ENCODE measurements at places on chromosomes 2 and 18.

DNA sequence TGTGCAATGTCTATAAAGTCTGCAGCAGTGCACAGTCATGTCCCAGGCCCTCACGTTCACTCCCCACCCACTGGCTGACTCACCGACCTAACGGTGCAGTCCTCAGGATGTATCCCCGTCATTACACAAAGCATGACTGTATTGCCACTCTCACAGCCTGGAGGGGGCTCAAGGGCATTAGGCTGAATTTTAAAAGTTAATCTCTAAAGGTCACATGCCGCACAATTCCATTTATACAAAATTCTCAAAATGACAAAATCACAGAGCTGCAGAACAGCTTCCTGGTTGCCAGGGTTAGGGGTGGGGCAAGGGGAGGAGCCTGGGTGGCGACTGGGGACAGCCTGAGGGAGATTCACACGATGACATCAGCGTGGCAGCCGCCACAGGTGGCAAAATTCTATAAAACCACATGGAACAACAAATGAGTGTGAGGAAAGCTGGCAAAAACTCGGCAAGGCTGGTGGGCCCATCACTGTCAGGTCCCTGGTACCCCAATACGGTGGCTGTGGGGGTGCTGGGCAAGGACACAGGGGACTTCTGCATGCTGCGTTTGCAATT lies 97.6 kb downstream of the NDUFA10 start:
- peak; percentile 76 for DNase-seq

DNA sequence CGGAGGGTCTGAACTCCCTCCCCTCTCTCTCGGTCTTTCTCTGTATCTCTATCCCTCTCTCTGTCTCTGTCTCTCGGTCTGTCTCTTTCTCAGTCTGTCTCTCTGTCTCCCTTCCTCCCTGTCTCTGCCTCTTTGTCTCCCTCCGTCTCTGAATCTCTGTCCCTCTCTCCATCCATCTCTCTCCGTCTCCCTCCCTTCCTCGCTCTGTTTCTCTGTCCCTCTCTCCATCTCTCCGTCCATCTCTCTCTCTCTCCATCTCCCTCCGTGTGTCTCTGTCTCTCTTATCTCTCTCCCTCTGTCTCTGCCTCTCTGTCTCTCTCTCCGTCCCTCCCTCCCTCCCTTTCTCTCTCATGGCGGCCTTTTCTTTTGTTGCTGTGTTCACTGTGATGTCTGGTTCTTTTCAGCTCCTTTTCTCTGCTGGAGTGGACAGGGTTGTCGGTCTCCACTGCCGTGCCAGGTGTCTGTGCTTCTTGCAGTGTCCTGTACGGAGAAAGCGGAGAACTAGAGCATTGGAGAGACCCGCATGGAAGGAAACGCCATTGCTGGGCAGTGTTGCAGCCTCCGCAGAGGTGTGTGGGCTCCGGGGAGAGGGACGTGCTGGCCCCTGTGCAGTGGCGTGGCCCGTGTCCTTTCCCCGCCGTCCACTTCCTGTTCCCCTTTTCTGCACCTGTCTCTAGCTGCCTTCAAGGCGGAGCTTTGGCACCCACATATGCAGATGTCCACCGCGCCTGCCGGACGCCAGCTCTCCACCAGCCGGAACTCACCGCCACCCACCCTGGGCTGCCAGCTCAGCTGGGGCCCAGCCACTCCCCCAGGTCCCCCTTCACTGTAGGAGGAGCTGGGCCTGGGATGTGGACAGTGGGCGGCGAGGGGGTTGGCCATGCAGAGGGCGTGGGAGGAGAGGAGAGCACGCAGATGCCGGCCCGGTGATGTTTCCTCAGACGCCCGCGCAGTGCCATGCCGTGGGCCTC lies 113.1 kb downstream of the NFATC1 start:
- DNase-seq, result no peak

DNA sequence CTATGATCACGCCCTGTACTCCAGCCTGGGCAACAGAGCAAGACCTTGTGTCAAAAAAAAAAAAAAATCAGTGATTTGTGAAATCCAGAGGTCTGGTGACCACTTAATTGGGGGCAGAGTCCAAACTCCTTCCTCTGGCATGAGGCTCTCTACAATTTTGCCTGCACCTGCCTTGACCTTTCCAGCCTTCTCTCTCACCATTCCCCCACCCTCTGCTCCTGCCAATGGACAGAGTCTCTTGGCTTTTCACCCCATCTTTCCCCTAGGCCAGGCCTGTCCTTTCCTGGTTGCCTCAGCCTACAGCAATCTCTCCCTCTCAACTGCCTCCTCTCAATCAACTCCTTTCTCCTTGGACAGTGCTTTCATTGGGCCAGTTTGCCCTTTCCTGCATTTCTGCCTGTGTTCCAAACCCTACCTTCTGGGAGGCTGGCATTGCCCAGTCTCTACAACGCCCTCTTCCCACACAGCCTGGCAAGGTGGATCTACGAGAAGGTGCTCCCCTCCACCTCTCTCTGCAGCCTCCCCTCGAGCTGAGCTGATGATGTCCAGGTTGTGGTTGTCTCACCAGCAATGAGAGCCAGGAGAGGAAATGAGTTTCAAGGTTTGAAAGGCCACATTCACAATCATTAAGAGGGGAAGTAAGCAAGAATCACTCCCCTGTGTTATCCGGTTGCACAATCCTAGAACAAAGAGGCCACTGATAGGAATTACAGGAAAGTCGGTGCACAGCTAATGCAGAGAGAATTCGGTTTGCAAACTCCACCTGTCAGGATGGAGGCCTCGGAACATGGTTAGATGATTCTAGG lies 39.5 kb upstream of the NPAS2 start:
- no peak for DNase-seq

DNA sequence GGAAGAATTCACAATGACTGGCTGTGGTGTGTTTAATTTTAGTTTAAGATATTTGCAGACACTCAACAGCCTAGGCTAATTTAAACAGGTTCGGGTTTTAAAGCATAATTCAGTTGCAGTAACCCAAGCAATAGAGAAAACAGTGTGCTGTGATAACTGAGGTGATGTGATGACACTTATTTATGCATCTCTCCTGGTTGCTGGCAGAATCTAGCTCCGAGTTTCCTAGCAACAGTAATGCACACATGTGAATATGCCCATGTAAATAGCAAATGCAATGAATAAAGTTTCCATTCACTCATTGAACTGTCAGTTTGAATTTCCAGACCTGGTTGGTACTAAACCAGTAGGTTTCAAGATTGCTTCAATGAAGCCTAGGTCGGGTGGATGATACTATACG lies 426.5 kb downstream of the TMX3 start:
- DNase-seq, result no peak

DNA sequence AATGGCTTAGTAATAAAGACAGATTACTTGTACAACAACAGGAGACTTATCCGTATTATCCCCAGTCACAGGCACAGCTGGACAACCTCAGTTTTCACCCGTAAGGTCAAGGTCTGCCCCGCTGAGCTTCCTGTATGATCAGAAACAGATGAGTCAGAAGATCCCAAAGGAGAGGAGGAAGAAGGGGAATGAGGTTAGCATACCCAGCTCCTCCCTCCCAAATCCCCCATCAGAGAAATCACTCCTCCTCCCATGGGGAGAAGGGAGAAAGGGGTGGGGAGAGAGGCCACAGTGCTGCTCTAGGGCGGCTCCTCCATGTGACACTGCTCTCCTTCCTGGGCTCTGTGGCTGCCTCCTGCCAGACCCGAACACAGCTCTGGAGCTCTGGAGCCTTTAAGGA lies 53.8 kb upstream of the SPTBN1 start:
- no peak for DNase-seq

DNA sequence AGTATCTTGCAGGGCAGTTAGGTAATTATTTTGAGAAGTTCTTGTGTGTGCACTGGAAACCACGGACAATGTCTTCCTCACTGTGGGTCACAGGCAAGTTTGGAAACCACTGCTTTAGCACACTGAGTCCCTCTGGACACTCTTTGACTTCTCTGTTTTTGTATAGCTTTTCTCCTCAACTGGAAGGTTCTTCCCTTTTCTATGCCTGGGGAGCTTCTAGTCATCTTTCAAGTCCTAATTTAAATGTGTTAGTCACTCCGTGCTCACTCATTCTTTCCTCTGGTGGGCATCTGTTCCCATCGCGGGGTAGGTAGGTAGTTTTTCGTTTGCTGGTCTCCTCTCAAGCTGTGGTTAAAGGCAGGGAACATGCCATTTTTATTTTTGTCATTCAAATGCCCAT lies 32.1 kb downstream of the E2F6 start:
- no peak for DNase-seq

DNA sequence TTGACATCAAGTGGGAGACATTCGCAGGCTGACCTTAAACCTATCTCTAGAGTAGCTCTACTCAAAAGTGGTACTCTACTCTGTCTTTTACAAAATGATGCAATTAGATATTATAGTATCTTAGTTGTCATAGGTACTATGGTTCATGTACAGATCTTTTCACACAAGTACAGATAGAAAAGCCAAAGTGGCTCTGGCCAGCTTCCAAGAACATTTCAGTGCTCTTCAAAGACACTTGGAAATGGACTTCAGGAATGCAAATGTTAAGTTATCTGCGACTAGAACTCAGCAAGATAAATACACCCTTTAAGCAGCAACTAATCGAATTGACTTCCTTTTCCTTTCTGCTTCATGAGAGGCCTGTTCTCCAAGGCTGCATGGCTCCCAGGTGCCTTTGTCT lies 718.7 kb upstream of the FAM98A start:
- no peak for DNase-seq

DNA sequence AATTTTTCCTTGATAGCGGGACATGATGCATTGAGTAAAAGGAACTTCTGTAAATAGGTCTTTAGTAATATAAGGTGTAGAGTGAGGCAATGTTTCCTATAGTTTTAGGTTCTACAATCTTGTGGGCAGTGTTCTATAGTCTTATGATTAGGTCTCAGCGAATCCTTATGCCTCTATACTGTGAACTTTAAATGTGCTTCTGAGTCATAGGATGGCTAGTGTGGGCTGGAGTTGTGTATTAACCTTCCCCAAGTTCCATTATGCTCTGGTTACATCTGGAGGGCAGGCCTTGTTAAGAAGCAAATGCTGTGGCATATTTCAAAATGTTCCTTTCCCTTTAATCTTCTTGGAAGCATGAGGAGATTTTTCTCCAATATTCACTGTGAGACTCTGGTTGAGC lies 73.5 kb downstream of the ROCK2 start:
- no peak for DNase-seq

DNA sequence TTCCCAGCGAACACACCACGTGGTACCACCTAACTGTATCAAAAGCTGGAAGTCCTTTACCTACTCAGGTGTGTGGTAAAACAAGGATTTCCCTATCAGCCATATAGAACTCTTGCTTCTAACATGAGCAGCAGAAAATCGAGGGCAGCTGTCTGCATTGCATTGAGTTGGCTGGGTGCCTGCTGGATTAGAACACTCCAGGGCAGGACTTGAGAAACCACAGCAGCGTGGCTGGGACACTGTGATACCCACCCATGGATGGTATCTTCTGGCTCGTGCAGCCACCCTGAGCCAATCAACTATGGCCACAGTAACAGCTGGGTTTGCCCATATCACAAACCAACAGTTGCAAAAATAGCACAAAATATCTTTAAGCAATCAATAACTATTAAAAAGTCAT lies 188.3 kb downstream of the FBXO15 start:
- no peak for DNase-seq

- DNase-seq, result no peak
These were observed 886 bp downstream of the PRKCE start for GRCh38 chr2:45652090-45653031.

- no peak for DNase-seq
These were observed 84.9 kb downstream of the ACKR3 start for GRCh38 chr2:236654496-236654895.

- no peak for DNase-seq
These were observed 49.4 kb downstream of the MRPS9 start for GRCh38 chr2:105087273-105087672.

DNA sequence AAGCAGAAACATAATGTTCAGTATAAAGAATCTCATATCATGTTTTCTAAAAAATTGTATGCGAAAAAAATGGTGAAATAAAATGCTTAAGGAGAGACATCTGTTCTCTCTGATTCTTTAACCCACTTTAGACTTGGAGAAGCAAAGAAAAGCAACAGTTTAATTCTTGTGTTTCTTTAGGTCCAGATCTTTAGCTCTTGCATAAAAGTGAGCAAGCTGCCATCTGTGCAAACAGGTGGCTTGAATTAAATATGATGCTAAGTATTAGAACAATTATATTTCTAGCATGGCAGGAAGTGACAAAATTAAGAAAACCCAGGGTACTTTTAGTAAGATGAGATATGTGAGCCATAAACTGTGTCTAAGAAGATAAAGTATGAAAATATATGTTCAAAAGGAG lies 1038.3 kb downstream of the DPP10 start:
- DNase-seq, result no peak

GRCh38 chr2:239805043-239805329 lies 220.2 kb downstream of the NDUFA10 start:
- DNase-seq, result no peak

GRCh38 chr2:135349941-135350340 lies 181.1 kb downstream of the ZRANB3 start:
- DNase-seq, result no peak

DNA sequence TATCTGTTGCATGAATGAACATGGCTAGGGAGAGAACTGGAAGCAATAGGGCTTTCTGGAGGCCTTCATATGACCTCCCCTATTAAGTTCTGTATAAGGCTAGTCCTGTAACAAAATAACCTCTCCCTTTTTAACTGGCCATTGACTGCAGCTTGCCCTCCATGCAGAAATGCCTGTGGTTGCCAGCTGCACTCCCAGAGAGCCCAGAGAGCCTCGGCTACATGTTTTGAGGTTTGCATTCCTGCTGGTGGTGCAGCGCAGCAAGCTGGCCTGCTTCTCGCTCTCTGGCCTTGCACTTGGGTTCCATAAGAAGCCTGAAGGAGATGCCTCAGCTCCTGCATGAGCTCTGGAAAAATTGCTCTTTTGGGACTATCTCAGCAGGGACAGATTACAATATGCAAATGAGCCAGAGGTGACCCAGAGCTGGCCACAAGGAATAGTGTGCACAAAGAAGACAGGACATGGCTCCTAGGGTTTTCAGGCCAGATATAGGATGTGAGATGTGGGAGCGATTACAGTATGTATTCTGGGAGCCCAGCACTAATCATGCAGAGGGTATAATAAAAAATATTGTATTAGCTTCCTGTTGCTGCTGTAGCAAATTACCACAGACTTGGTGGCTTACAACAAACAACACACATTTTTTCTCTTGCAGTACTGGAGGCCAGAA lies 186.7 kb downstream of the INSIG2 start:
- no peak for DNase-seq

- no peak for DNase-seq
These were observed 48.9 kb downstream of the APLF start for GRCh38 chr2:68516051-68516955.

DNA sequence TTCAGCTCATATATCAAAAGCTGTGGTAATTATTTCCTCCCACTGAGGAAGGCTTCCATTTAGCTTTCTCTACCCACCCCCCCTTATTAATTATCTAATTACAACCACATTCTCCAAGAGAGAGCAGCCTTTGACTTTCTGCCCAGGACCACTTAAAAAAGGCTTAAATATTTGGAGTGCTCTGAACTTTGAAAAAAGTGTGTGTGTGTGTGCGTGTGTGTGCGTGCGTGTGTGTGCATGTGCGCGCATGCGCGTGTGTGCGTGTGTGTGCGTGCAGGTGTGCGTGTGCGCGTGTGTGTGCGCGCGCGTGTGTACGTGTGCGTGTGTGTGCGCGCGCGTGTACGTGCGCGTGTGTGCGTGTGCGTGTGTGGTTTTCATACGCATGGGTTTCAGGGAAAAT lies 57.8 kb downstream of the TWIST2 start:
- DNase-seq, result no peak
